Stimulated activated CD4-positive, alpha-beta T cell treated with anti-CD3 and anti-CD28 coated beads, Interleukin-1b, Interleukin-23, amount 100 ng/mL, for 1 hour (primary cell): ENCODE measurements at places on chromosomes 11 and 22.

- DNase-seq: no peak
Observed at GRCh38 chr11:131302836-131303235, 67.6 kb upstream of the NTM start.

- no peak for DNase-seq
Observed at GRCh38 chr22:44586999-44587736, 89.1 kb upstream of the RTL6 start.

GRCh38 chr11:118856314-118856713, 27.4 kb upstream of the CXCR5 start:
- no peak for DNase-seq

DNA sequence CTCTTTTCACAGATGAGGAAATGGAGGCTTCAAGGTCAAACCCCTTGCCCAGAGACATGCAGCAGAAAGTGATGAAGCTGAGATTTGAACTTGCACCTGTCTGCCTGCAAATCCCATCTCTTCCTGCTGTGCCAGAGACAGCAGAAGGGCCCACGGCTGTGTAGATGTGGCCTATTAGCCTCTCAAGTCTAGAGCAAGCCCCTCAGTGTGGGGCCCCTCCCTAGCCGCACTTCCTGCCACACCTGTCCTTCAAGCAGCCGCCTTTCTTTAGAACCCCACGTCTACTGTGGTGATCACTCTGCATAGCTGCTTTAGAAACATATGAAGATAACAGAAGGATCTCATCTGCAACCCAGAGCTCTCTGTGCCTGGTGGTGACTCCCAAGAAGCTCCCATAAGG, 41.2 kb upstream of the JAM3 start:
- no peak for DNase-seq

DNA sequence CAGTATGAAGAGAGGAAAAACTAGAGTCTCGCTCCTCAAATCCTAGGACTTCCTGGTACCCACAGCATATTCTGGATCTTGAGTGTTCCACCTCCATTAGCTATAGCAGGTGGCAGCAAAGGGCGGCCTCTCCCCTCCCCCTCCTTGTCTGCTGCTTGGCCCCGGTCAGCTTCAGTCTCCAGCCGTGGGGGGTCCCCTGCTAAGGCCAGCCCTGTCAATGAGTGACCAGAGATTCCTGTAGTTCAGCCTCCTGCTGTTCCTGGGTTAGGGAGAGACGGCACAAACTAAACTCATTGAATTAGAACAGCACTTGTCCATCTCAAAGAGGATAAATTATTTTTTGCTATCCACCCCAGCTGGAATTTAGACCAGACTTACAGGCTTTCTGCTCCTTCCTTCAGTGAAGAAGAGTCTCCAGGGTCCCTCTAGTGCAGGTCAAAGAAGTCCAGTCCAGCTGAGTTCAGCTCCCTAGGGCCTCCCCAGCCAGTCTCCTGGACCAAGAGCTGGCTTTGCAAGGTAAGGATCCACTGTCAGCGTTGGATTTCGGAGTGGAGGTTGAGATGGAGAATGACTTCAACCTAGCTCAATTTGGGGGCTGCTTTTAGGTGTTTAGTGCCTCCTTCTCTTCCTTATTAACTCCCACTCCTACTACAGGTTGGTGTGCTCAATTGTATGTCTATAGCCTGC, 1.1 kb upstream of the PHLDB1 start:
- no peak for DNase-seq

DNA sequence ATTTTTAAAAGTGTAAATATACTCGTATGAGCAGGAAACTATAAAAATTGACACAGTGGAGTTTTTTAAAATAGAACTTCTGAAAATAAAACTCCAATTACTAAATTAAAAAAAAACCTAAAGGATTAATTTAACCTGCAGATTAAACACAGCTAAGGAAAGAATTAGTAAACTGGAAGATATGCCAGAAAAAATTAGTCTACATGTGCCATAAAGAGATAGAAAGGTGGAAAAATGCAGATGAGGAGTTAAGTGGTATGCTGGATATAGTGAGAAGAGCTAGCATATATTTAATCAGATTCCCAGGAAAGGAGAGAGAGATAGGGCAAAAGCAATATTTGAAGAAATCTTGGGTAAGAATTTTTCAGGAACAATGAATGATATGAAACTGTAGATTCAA, 315.8 kb upstream of the CADM1 start:
- no peak for DNase-seq

- DNase-seq: no peak
Observed at GRCh38 chr11:104325093-104325492, 161.1 kb upstream of the PDGFD start.

DNA sequence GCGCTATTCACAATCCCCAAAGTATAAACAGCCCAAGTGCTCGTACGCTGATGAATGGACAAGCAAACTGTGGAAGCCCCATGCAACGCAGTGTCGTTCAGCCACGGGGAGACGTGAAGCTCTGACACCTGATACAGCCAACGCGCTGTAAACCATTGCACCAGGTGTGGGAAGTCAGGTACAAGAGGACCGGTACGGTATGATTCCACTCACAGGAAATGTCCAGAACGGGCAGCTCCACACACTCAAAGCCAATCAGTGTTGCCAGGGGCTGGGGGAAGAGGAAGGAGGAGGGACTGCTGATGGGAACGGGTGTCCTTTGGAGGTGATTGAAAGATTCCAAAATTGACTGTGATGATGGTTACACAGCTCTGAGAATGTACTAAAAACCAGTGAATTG, 64.5 kb downstream of the BRD1 start:
- no peak for DNase-seq

GRCh38 chr11:36311926-36312595, 16.0 kb downstream of the PRR5L start:
- no peak for DNase-seq
